Mucosa of gallbladder (tissue), 1 donor: ENCODE measurements at places on chromosomes 7 and 10. TPM values are rescaled to one million over a fixed set of nuclear protein-coding genes. Genes with fewer than 3 reads are reported as not detected.

The FRAT2 gene
- 18.6 TPM for total RNA-seq

The PILRA gene
- 8.0 TPM for total RNA-seq

The CHN2 gene
- 24.7 TPM for total RNA-seq

The CDH23 gene
- 5.1 TPM for total RNA-seq

The SPDYE6 gene
- not detected for total RNA-seq

The PARG gene
- 31.7 TPM for total RNA-seq

The NPC1L1 gene
- total RNA-seq = 61.3 TPM

The SFTPA1 gene
- total RNA-seq = 7.0 TPM

The ENO4 gene
- total RNA-seq = 0.20 TPM

The FAM25C gene
- total RNA-seq = not detected

The PHKG1 gene
- total RNA-seq = 0.89 TPM

The PNLIPRP1 gene
- 2.1 TPM for total RNA-seq

The PTPRZ1 gene
- 2.2 TPM for total RNA-seq

The SAP25 gene
- total RNA-seq = 13.3 TPM

The TMEM140 gene
- total RNA-seq = 19.4 TPM

The ANKRD7 gene
- not detected for total RNA-seq

The ASB15 gene
- not detected for total RNA-seq

The MACC1 gene
- total RNA-seq = 13.4 TPM

The MAGI2 gene
- total RNA-seq = 10.6 TPM

The GDI2 gene
- total RNA-seq = 205 TPM

The CPVL gene
- total RNA-seq = 22.6 TPM

The CHAT gene
- 0.86 TPM for total RNA-seq

The POMZP3 gene
- 18.8 TPM for total RNA-seq

The TWIST1 gene
- 5.4 TPM for total RNA-seq

The RPP38 gene
- 15.4 TPM for total RNA-seq

The ASAH2 gene
- 2.8 TPM for total RNA-seq

The BTBD16 gene
- total RNA-seq = 1.2 TPM

The HPS1 gene
- total RNA-seq = 83.2 TPM

The OR6B1 gene
- total RNA-seq = not detected

The A1CF gene
- 34.2 TPM for total RNA-seq

The PAX4 gene
- total RNA-seq = not detected

The OR13A1 gene
- not detected for total RNA-seq

The UMAD1 gene
- total RNA-seq = 20.3 TPM
